Stimulated activated CD8-positive, alpha-beta memory T cell treated with anti-CD3 and anti-CD28 coated beads, Interleukin-7, amount 100 ng/mL, for 24 hours (primary cell): ENCODE measurements at places on chromosomes 3 and 15.

DNA sequence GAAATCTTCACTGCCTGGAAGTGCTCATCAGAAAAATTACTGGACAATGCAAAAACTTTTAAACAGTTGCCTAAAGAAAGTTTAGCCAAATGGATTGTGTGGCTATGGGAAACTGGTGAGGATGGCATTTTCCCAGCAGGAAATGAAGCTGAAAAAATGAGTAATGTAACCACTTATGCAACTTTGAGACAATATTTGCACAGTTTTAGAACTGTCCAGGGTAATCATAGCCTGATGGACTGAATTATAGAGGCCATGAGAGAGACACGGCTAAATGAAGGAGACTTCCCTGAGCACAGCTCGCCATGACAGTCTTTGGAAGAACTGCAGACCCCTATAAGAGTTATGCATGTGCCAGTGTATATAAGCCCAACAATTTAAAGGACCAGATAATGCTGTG lies 881.5 kb downstream of the VGLL3 start:
- no peak for DNase-seq

GRCh38 chr3:134910026-134910425 lies 115.0 kb downstream of the EPHB1 start:
- DNase-seq = no peak

DNA sequence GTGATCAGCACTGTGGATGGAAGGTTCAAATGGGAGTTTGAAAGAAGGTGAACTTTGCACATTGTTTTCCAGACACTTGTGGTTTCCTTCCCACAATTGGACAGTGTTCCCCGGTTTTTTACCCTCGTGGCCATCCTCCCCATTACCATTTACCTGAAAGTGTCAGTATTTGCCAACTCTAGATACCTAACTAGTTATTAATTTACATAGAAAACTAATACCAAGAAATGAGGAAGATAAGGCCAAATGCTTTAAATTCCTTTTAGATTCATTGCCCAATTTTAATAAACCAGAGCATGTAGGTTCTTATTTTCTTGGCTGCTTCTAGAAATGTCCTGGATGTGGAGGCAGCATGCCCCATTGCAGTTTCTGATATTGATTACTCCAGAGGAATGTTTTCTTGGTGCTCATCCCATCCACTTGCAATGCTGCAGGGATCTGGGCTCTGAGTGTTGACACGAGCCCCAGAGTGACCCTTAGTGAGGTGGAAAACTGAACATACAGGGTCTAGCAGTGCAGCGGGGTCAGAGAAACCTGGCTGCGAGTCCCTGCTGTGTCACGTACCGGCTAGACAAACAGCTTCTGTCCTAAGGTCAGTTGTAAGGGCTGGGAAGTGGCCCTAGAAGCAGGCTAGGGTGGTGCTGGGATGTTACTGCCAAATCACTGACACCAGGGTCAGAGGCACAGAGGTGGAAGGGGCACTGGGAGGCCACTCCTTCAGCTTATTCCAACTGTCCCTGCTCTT lies 23.5 kb downstream of the LSM3 start:
- DNase-seq = no peak

DNA sequence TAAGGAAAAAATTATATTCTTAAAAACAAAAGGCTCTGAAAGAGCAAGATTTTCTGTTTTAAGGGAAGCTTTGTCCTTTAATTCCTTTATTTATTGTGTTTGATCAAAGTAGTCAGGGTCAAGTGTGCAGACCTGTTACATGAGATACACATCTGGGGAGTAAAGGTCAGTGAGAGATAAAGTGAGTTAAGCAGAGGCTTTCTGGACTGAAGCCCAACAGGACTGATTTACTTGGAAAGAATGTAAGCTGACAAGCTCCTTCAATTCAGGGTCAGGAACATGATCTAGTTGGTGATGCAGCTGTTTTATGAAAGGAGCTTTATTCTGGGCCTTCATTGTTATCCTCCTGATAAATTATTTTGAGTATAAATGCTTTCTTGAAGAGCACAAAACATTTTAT lies 20.7 kb upstream of the OTOL1 start:
- no peak for DNase-seq

DNA sequence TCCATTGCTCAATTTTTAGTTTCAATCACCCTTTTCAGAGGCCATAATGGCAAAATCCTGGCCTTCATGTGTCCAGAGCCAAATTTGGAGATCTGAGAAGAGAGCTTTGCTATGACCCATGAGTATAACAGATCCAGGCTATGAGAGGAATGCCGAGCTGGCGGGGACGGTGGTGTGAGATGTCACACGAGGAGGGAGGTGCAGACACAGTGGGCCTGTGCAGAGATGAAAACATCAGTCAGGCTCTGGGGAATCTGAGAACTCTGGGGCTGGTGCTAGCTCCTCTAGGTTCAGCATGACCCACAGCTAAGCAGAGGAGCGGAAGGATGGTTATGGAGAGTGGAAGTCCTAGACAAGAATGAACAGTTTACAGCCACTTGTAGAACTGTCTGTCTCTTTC lies 398.3 kb upstream of the ATP10A start:
- DNase-seq = no peak

DNA sequence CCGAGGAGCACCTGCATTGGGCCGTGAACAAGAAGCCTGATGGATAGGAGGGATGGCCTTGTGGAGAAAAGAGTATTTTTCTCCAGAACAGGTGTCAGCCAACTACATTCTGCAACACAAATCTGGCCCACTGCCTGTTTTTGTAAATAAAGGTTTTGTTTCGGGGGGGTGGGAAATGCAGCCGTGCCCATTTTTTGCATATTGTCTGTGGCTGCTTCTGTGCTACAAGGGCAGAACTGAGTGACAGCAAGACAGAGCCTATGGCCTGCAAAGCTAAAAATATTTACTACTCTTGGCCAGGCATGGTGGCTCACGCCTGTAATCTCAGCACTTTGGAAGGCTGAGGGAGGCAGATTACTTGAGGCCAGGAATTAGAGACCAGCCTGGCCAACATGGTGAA lies 95.9 kb upstream of the AKAP13 start:
- DNase-seq = no peak

DNA sequence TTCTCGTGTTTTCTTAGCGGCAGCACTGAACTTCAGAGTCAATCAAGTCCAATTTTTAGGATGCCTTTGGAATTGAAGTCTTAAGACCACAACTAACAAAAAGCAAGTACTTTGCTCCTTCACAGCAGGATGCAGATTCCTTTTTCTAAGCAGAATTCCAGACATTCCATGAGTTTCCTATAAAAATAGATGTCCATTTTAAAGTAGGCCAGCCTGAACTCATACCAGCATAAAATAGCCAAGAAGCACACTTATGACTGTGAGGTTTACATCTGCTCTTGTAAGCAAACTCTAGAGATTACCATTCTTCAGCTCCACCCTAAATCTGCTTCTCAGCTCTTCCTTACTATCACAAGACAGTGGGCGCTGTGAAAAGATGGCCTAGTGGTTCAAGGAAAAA lies 85.8 kb downstream of the THBS1 start:
- DNase-seq = no peak

GRCh38 chr15:50236433-50236832 lies 29.1 kb downstream of the HDC start:
- DNase-seq = no peak

DNA sequence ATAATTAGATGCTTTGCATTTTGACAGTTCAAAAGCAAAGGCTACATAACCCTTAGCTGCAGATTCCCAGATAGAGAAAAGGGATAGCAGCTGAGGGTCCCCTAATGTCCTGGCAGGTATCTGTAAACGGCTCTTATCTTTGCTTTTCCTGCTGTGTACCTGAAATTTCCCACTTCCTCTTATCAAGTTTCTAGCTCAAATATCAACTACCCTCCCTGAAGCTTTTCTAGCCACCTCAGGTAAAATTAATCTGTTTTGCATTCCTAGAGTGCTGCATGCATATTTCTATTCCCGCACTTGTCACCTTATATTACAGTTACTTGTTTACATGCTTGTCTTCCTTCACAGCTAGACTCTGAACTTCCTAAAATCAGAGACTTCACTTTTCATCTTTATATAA lies 55.6 kb upstream of the STXBP5L start:
- no peak for DNase-seq

DNA sequence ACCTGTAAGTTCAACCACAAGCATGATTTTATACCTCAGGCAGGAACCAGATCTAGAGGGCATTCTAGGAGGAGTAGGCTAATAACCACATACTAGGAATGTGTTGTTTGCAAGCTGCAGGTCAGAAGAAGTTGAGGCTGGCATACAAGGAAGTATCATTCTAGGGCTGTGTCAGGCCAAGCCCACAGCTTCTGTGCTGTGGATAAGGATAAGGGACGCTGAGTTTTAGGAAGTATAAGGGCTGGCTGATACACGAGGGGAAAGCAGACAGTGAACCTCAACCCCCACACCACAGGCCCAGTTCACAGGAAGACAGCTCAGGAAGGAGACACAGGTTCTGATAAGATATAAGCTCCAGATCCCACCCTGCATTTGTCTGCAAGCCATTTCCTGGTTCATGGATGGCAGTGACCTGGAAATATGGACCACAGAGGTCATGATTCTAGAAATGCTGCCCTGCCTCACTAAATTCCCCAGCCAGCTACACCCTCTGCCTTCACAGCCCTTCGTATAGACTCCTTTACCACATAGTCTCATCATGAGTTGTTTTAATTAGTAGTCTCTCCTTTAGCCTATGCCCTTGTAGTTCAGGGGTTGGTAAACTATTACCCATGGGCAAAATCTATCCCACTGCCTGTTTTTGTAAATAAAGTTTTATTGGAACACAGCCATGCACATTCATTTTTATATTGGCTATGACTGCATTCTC lies 260.7 kb downstream of the OPA1 start:
- DNase-seq = no peak

DNA sequence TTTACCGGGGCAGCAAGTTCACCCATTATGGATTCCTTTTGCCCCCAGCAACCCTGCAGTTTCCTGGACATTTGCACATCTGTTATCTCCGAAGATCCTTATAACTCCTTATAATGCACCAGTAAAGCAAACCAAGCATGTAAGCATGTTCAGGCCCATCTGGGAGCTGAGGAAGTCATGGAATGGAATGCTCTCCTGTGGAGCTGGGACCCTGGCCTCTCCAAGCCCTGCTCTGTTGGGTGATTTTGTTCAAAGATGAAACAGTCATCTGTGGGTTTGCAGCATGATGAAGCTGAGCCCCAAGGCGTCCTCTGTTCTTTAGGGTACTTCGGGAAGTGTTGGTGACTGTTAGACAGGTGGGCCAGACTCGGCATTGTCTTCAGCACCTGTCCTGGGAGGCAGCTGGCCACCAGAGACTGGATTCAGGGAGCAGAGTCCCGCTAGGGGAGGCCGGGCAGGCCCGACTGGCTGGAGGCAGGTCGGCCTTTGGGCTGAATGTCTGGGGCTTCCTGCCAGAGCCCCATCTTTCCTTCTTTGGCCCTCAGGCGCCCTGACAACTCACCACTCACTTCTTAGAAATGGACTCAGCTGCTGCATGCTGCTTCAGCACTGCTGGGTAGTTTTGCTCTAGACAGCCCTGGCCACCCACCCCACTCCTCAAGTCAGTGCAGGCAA lies 3.9 kb downstream of the DNAH1 start:
- DNase-seq = no peak

DNA sequence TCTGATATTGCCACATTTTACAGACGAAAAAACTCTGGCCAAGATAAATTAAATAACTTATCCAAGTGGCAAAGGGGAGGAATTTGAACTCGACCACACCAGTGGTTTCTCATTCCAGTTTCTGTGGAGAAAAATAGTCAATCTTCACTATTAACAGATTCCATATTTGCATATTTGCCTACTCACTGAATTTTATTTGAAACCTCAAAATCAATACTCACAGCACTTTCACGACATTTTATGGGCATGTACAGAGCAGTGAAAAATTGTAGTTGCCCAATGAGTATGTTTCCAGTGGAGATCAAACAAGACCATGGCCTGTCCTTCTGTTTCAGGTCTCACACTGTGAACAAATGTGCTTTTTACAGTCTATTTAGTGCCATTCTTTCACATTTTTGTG lies 374.3 kb downstream of the MAGI1 start:
- DNase-seq = no peak

DNA sequence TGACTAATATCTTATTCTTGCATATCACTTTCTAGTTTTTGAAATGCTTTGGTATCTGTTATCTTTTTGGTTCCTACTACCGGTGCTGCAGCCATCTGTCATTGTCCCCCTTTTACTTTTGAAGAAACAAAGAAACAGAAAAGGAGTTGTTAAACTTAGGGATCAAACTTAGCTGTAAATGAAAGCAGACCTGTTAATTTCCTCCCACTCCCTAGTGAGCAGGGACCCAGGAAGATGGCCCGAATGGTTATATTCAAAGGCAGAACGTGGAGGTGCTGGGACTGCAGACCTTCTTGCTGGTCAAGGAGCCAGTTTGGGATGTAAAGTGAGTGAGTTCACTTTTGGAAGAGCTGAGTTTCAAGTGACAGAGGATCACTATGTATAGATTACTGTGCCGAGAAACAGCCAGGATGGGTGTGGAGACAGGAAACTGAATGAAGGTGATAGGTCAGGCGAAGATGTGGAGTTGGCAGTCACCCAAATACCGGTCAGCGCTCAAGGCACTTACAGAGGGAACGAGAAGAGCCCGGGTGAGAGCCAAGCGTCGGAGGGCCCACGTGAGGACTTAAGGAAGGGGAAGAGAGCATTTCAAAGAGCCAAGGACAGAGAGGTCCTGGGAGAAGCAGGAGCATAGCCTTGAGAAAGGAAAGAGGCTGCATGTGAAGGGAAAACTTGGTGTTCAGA lies 20.1 kb downstream of the KBTBD8 start:
- no peak for DNase-seq

DNA sequence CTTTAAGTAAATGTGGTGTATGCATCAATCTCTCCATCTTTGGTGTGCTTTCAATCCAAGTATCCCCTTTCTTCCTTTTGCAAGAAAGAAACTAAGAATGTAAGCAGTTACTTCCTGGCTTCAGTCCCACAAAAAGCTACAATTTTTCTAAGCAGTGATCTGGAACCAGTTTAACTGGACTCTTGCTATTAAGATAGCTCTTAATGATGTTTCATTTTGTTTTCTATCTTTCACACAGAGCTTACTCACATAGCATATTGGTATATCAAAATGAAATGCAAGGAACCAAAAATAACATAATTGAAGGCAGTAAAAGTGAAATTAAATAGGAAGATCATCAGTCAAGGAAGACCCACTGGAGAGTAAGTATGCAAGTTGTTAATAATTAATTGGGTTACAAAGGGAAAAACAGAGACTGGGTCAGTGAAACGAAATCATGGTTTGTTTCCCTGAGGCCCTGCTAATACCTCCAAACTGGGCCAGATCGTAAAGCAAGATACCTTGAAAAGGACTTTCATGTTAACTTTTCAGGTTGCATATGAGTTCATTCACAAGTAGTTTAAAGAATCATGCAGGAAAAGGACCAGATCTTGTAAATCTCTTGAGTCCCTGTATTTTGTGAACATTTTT lies 41.9 kb downstream of the GPR160 start:
- no peak for DNase-seq
